Activated naive CD4-positive, alpha-beta T cell treated with anti-CD3 and anti-CD28 coated beads for 36 hours (primary cell): ENCODE measurements at places on chromosomes 13 and 19. TPM values are rescaled to one million over a fixed set of nuclear protein-coding genes. Genes with fewer than 3 reads are reported as not detected.

Gene MYCBP2
- 70.4 TPM for total RNA-seq

- no peak for DNase-seq
Measured at GRCh38 chr13:107252428-107252827, 684.5 kb upstream of the ARGLU1 start.

Gene ATXN8OS
- not detected for total RNA-seq

Gene ZFP36
- 113 TPM for total RNA-seq

- DNase-seq = no peak
Measured at GRCh38 chr13:82993417-82993816, 888.9 kb downstream of the SLITRK1 start.

DNA sequence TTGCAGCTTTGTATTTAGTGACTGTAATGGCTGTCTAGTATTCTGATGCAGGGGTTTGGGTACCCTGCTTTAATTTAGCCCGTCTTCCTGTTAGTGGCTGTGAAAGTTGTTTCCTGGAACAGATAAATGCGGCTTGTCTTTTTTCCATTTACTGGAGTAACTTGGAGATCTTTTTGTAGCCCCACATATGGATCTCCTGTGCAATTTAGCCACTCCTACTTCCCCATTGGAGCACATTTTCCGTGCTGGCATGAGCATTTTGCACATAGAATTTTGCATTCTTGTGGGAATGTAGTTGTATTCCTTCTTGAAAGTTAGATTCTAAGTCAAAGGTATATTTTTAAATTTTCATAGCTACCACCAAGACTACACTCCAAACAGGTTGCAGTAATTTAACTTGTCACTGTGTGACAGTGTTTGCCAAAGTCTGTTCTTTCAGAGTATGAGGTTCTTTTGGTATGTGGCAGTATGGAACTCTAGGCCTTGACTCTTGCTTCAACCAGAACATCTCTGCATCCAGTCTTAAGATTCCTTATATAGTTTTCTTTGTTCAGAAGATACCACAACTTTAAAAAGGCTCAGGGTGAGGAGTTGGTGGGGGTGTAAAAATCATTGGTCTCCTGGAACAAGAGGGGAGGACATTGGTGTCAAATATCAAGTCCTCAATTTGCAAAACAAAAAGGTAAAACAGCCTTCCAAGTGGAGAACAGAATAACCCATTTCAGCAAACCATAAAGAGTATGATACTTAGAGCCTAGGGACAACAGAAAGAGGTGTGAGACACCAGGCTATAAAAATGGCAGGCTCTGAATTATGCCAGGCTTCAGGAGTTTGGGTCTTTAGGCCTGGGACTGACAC is 21.1 kb upstream of the CCDC97 start:
- DNase-seq = no peak

GRCh38 chr19:19405971-19406877 is 749 bp downstream of the GATAD2A start:
- DNase-seq = peak; percentile 58
